Activated T-cell treated with anti-CD3 and anti-CD28 coated beads, Interleukin-2, amount 50 U/mL, for 4 hours (primary cell): ENCODE measurements at places on chromosomes 1 and 21.
A peak's percentile ranks its signal among the peaks of the same experiment; 100 is the strongest.

DNA sequence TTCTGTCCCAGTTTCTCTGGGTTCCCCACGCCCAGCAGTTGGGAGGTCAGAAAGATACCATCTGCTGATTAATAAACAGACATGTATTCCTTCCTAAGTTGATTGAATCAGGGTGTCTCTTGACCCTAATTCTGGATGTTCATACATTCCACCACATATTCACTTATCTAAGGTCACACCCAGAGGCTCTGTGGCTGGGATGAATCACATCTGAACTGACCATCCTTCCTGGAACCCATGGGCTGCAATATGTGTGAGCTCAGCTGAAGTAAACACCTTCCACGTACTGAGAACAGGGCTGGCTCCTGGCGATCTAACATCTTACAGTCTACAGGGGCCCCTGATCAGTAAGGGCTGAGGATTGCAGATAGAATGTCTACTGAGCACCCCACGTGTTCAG lies 20.5 kb upstream of the TRABD2B start:
- DNase-seq = no peak

DNA sequence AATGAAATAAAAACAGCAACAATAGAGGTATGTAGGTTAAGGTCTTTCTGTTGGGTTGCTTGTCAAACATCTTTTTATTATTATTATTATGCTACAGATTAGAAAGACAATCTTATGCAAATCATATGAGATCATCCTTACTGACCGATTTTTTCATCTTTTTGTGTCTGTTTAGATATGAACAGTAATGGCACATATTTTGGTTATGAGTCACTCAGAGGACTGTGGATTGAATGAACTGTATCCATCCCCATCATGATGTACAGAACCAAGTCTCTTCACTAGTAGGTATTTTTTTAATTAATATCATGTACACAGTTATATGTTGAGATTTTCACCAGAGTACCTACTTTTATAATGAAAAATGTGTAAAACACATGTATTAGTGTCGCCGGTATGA lies 159.1 kb downstream of the CHRM3 start:
- no peak for DNase-seq

GRCh38 chr1:240522122-240522822 lies 89.7 kb downstream of the GREM2 start:
- DNase-seq = no peak

DNA sequence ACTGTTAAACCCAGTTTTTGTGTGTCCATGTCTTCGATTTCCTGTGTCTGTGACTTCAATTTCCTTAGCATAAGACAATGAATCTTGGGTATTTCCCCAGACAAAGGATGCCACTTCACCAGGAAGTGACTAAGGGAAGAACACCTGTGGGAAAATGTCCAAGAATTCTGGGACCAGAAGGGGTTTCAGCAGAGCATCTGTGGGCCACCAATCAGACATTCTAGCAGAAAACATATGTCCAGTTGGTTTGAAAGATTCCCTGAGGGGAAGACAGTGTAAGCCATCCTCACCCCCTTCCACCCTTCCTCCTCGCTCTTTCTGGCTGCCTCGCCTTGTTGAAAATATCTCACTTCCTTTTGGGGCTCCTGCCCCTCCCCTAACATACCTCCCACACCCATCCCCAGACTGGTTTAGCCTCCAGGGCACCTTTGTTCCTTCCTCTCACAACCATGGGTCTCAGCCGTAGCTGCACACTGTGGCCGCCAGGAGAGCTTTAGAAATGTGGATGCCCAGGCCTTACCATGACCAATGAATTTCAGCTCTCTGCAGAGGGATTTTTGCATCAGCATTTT lies 25.5 kb upstream of the IFNAR1 start:
- DNase-seq = peak; percentile 18

- DNase-seq = no peak
Measured at GRCh38 chr1:157269656-157270375, 131.6 kb upstream of the ETV3 start.

GRCh38 chr1:38612951-38613350 lies 246.6 kb downstream of the RRAGC start:
- no peak for DNase-seq

DNA sequence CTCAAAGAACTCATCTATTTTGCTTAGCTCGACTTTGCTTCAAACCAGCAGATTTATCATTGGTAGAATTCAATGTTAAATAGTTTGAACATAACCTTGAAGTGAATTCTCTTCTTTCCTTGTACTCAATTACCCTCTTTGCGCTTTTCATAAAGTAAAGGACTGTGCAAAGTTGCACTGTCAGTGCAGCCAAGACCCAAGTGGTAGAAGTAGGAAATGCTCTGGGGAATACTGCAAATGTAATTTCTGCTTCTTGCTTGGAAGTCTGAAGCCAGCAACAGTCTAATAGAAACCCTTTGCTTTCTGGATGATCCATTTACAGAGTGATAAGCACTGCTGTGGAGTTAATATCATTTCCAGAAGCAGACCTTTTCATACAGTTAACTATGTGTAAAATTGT lies 936.7 kb upstream of the TMPRSS15 start:
- no peak for DNase-seq

- no peak for DNase-seq
Measured at GRCh38 chr1:1403653-1404052, 3.4 kb downstream of the MRPL20 start.

DNA sequence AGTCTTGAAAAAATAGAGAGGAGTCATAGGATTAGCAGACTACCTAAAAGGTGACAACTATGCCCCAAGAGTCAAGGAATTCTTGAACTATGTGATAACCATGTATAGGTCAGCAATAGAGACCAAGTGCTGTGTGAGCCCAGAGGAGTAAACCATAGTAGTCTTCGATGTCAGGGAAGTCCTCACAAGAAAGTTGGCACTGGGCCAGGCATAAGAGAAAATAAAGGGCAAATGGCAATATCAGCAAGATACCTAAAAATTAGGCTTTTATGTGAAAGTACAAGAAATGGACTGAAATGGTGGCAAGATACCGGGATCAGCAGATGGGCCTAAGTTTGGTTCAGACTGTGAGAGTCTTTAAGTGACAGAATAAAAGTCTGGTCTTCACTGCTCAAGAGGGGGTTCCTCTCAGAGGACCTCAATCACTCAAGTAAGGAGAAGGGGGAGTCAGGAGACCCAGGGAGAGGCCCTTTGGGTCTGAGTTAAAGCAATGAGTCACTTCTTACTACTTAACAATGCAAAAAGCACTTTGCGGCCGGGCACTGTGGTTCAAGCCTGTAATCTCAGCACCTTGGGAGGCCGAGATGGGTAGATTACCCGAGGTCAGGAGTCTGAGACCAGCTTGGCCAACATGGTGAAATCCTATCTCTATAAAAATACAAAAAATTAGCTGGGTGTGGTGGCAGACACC lies 95.0 kb downstream of the TEX35 start:
- no peak for DNase-seq

- DNase-seq = no peak
Measured at GRCh38 chr1:178953034-178953433, 72.7 kb upstream of the FAM20B start.

DNA sequence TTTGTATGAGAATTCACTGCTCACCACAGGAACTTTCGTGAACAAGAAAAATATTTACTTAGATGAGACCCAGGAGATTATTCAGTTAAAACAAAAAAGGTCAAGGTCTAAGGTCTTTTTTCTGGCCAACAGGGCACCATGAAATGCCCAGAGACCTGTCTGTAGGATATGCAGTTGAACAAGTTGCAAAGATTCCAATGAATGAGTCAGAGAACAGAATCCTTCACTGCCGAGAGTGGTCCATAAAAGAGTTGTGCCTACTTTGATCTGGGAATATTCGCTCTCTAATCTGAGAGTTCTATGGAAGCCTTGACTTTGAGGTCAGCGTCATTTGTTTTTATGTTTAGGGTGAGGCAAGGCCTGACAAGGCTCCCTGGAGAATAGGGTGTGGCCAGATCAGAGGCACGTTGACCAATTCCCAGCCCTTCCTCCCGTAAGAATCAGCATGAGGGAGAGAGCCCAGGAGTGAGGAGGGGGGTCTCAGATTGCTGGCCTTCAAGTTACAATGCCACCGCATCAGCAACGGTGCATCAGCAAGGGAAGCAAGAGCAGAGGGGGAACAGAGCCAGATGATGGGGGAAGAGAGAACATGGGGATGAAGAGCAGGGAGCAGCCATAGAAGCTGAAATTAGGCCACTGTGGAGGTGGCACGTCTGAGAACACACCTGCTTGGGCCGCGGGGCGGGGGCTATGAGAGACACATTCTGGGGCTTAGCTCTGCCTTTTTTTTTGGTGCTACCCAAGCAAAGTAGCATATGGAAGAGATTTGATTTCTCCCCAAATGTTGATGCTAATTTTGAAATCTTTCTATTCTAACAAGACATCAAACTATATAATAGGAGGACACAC lies 206.4 kb upstream of the RAB4A start:
- DNase-seq = no peak

DNA sequence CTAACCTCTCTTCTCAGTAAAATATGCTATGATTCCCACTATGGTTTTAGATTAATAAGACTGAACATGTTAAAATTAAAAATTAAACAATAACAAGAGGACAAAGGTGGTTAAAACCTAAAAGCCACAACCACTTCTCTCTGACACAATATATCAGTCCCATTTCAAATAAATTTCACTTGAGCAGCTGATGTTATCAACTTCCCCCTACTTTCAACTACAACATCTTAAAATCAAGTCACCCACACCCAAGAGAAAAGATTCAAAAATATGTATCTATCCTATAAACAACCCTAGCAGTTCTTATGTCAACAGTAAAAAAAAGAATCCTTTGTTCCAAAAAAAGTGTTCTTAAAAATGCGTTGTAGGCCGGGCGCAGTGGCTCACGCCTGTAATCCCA lies 7.5 kb downstream of the PUM1 start:
- DNase-seq = no peak

- peak; percentile 39 for DNase-seq
Measured at GRCh38 chr21:42456457-42456856, 39.6 kb downstream of the RSPH1 start.

DNA sequence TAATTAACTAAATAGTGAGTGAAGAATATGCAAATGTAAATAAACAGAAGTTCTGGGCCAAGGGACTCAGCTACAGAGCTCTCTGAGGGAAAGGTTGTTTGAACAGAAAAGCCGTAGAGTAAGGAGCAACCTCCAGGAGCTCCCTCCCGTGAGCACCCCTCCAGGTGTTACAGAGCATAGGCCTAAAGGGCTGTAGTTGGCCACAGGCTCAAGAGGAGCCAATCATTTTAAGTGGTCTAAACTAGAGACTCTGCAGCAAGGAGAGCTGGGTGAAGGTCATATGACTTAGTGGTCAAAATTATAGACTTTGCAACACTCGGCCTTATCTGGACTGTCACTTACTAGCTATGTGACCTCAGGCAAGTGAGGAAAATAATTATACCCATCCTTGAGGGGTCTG lies 19.1 kb upstream of the RXRG start:
- no peak for DNase-seq

DNA sequence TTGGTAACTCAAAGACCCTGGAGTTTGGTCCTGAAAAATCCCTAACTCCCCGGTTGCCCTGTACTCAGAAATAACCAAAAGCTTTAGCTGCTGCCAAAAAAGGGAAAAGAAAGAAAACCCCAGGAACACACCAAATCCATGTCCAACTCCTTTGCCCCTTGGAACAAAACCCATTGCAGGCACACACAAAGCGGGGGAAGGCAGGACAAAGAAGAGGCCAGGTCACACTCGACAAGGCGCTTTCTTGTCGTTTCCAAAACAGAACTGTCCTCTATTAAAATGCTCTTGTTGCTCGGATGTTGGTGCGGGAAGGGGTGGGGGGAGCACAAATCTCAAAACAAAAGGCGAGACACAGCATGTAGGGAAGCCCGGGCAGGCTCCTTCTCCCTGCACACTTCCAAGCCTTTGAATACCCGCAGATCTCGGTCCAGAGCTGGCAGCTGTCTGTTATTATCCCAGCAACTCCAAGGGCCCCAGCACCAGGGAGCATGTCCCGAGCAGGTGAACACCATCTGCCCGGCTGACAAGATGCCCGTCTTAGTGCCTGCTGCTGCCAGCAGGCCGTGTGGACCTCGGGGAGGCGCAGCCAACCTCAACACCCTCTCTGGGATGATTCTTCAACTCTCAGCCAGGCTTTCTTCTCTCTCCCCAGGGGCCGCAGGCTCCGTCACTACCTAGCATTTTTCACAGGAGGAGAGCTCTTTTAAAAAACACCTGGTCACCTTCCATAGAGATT lies 96.4 kb downstream of the SSBP3 start:
- no peak for DNase-seq

- DNase-seq = no peak
Measured at GRCh38 chr1:183379951-183380350, 38.2 kb downstream of the NMNAT2 start.

- DNase-seq = no peak
Measured at GRCh38 chr1:224613486-224613885, 2.6 kb upstream of the CNIH3 start.

DNA sequence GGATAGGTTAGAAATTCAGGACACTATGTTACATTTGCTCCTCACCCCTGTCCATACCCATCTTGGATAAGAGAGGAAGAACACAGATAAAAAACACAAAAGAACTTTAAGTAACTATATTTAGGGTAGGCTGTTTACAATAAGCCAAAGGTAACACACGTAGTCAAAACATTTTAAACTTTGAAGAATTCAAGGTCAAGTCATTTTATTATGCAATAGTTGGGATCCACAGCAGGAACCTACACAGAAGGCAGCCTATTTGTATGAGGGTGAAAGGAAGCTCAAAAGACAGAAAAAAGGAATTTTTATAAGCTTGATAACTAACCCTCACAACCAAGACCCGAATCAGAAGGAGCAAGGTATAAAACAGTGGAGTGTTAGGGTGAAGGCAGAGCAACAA lies 89.6 kb downstream of the ZSWIM5 start:
- no peak for DNase-seq

DNA sequence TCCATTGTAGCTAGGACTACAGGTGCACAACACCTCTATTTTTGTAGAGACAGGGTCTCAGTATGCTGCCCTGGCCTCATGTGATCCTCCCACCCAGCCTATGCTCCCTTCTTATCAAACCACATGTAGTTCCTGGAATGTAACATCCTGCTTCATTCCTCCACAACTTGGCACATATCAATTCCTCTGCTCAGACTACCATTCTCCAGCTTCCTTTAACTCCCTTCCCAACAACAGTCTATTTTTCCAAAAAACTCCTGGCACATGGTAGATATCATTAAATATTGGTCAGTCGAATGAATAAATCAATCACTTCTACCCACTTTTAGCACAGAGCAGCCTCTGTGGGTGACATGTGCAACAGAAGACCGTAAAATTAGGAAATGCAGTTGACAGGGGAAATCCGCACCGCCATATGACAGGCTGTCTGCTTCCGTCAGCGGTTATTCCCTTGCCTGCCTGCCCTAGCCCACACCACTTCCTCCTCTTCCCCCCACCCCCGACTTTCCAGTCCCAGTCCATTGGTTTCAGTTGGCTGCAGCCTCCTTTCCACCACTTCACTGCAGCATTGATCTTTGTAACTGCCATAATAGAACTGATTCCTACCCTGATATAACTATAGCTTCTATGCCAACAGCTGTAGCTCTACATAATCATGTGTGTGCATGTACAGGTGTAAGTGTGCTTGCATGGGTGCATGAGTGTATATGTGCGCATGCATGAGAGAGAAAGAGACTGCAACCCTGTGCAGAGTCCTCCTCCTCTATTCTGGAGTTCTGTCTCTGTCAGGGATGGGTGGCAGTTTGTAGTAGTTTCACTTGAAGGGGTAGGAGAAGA lies 6.8 kb upstream of the AKR1A1 start:
- peak; percentile 72 for DNase-seq
